IPS-NIHi11 (cell line): ENCODE measurements at places on chromosomes 5 and 9.

GRCh38 chr9:87340391-87340790 lies 157.3 kb upstream of the DAPK1 start:
- no peak for DNase-seq

DNA sequence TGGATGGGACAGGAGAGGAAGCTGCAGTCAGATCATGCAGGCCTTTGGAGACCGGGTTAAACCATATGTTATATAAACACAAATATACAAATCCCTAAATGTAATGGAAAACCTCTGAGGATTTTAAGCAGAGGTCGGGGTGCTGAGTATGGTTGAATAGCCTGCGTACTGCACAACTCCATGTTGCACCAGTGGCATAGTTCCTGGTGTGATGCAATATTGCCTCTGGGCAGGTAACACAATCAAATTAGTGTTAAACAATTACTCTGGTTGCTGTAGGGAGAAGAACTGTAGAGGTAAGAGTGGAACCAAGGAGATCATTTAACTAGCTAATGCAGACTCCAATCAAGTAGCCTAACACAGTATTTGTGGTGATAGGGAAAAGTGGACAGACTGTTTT lies 21.3 kb upstream of the RNF145 start:
- DNase-seq, result no peak

DNA sequence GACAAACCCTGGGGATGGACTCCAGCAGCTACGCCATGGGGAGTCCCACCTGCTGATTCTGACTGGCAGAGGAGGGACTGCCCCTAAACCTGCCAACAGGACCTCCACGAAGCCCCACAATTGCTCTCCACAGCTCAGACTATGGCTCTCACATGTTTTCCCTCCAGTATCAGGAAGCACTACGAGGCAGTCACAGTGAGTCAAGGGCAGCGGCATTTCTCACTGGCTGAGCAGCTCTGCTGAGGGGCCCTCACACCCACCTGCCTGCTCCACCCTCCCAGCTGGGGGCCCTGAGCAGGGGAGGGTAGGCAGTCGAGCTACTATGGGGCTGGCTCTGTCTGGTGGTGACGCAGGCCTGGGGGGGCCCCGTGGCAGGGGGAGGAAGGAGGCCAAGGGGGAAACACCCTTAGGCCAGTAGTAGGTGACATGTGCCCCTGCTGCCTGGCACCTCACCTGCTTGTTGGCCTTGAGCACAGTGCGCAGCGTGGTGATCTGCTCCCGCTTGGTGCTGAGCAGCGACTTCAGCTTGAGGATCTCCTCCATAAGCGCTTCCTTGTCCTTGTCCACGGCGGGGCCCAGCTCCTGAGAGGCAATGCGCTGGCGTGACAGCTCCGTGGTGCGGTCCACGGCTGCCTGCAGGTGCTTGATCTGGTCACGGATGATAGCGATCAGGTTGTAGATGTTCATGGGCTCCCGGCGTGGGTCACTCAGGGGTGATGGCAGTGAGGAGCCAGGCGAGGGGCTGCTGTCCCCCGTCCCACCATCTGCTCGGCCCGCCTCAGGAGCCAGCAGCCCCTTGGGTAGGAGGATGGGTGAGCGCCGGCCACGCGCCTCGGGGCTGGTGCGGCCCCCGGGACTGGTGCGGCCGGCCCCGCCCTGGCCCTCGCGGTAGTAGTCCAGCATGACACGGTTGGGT lies 46.3 kb downstream of the BICD2 start:
- DNase-seq, result peak; percentile 14

- DNase-seq, result no peak
These were observed 192.5 kb upstream of the DAPK1 start for GRCh38 chr9:87305151-87305550.

- no peak for DNase-seq
These were observed 208.0 kb downstream of the CHSY3 start for GRCh38 chr5:130112246-130112645.

DNA sequence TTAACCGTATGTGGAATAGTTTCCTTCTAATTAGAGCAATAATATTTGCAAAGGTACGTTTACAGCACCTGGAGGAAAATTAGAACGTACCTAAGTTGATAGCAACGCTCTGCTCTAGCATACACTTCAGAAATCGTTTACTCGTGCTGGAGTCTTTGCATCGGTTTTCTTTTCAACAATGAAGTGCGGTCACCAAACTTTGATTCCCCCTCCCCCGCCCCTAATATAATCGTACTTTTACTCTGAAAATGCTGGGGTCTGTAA lies 506 bp downstream of the ADAMTS19 start:
- no peak for DNase-seq

DNA sequence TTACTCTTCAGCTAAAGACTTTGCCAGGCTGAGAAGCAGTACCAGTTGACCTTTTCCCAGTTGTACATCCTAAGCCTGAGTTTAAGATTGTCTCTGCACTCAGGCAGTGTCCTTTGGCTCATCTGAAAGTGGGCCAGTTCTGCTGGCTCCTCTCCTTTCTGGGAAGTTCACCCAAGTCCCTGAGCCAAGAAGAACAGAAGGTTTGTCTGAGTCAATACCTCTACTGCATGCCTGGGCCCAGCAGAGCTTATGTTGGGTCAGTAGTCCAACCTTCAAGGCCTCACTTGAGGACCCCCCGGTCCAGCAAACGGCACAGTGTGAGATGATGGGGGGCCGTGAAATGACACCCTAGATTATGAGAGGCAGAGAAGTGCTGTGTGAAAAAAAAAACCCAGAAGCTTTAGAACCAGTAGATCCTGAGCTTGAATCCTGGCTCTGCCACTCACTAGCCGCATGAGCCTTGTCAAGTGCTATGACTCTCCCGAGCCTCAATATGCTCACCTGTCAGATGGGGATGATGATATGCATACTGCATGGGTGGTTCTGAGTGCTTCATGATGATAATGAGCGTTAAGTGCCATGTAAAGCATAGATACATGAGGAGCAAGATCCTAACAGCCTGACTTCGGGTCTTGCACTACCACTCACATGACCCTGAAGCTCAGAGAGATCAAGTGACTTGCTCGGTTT lies 156.0 kb downstream of the MACROH2A1 start:
- DNase-seq, result no peak

GRCh38 chr5:133357758-133358157 lies 254.6 kb downstream of the FSTL4 start:
- DNase-seq, result no peak

- peak; percentile 77 for DNase-seq
These were observed 171.6 kb downstream of the PAX5 start for GRCh38 chr9:36862206-36863145.

DNA sequence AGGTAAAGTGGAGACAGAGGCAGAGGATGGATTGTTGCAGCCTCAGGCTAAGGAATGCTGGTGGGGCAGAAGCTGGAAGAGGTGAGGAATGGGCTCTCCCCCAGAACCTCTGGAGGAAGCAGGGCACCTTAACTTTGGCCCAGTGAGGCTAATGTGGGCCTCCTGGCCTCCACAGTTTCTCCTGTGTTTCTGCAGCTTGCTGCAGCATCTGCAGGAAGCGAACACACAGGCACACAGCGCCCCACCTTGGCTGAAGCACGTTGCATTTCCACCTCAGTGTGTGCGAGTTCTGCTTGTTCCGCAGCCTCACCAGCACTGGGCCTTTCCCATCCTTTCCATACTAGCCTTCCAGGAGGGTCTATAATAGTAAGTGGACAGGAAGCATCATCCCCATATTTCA lies 27.2 kb upstream of the ASS1 start:
- no peak for DNase-seq

DNA sequence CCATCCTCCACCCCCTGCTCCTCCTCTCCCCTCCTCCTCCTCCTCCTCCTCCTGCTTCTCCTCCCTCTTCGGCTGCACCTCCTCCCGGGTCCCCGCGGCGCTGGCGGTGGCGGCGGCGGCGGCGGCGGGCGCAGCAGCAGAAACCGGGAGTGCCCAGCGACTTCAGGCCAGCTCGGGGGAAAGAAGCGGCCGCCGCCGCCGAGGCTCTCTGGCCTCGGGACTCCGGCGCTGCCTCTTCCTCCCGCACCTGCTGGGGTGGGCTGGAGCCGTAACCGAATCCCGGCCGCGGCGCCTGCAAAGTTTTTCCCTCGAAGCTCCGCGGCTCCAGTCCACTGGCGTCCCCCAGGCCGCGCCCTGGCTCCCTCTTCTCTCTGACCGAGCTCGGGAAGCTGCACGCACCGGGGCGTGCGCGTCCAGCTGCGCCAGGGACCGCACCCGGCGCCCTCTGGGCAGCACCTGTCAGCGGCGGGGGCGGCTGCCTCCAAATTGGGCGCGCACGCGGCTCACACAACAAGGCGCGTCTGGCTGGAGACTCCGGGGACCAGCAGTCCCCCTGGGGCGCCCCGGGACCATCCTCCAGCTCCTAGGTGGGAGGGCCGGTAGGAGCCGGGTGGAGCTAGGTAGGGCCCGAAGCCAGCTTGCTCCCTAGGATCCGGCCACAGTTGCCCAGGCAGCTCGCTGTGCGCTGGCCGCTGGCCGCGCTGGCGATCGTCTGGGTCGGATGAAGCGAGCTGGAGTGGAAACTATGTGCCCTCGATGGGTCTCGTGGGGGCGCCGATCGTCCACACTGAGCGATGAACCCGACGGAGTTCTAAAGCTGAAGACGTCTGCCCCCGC lies at the start of gene MCTP1:
Gene MCTP1, minus strand, starts transcription at position 523 of the 837 bp plus-strand sequence.
- peak; percentile 54 for DNase-seq

GRCh38 chr9:121297389-121297788 lies 29.4 kb downstream of the GSN start:
- no peak for DNase-seq

DNA sequence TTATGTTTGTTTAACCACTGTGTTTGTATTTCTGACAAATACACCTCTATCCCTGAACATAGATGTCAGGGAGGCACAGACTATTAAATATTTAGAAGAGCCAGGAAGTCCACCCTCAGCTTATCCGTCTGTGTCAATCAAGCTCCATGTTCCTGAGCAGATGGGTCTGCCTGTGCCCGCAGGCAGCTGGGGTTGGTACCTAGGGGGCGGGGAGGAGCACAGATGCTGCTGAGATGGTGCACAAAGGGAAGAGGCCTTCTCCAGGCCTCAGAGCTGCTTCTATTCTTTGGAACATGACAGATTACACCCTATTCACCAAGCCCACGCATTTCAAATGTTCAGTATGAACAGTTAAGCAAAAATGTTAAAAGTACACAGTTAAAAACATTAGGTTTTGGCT lies 142.1 kb downstream of the EPB41L4A start:
- DNase-seq, result peak; percentile 23

GRCh38 chr9:70085241-70085640 lies 41.6 kb downstream of the MAMDC2 start:
- peak; percentile 44 for DNase-seq

- DNase-seq, result no peak
These were observed 89.0 kb downstream of the DCP2 start for GRCh38 chr5:113065626-113066025.

- no peak for DNase-seq
These were observed 443.4 kb upstream of the CD180 start for GRCh38 chr5:67639976-67640375.

- DNase-seq, result peak; percentile 90
These were observed 1.1 kb downstream of the SLC27A4 start for GRCh38 chr9:128341435-128341849.

- DNase-seq, result no peak
These were observed 462.8 kb downstream of the ISL1 start for GRCh38 chr5:51846015-51846414.

GRCh38 chr5:110909950-110910349 lies 161.6 kb upstream of the TSLP start:
- DNase-seq, result no peak

DNA sequence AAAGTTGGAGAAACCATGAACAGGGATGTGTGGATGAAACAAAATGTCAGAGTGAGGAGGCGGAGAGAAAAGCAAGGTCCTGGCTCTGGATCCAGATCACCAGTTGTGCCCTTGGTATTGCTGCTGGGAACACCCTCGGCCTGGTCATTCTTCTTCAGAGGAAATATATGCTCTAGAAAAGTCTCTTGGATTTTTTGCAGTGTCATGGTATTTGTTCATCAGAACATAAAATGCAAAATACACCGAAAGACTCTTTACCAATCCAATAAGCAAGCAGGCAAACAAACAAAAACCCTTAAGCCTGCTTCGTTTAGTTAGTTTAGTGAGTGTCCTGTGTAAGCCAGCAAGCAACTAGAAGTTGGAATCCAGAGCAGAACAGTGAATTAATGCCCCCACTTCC lies 88.7 kb upstream of the CDH6 start:
- DNase-seq, result no peak

DNA sequence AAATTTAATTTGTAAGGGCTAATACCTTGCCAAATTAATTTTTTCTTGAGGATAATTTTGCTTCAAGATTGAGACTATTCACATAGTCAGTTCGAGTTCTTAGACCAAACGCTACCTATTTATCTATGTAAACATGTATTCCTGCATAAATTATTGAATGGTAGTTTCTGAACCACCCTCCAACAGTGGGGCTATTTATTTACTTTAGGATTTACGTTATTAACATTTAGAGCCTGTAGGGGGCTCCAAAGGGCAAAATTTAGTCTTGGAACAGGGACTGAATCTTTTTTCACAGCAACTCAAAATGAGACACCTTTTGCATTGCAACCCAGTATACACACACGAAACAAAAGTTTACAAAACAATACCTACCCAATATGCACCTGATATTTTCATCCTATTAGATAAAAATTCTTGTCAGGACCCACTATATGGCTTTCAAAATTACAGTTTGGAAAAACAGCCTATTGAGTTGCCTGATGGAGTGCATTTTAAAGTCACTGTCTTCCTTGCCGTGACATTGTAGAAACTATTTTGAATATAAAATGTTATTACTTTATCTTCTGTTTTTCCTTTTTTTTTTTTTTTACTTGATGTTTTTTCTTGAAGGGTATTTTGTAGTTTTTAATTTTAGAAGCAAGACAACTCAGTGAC lies 47.1 kb upstream of the POU4F3 start:
- DNase-seq, result peak; percentile 69

DNA sequence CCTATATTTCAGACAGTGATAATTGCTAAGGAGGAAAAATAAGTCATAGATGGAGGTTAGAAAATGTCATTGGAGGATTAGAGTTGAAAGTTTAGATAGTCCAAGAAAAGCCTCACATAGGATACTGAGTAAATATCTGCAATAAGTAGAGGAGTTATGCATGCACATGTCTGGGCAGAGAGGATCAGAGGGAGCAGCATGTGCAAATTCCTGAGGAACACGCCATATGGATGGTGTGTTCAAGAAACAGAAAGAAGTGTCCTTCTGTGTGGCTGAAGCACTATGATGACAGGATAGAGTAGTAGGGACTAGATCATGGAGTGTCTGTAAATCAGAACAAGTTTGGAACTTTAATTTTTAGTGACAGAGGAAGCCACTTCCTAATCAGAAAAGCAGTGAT lies 52.2 kb downstream of the SGCD start:
- no peak for DNase-seq

DNA sequence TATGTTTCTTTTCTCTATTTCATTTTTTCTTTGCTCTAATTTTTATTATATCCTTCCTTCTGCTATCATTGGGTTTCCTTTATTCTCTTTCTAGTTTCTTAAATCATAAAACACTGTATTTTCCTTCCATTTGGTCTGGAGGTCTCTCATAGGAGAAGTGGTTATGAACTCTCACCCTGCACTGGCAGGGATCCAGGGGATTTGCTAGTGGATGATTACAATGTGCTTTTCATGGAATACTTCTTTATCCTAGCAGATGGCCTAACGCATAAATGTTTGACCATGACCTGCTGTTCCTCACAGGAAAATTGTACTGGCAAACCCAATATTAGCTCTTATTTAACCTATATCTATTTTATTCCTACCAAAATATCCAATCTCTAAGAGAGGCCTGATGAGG lies 31.5 kb upstream of the SGCD start:
- DNase-seq, result no peak

- peak; percentile 88 for DNase-seq
These were observed at the start of gene FSTL4 for GRCh38 chr5:133612249-133612860. TSS of gene FSTL4 (minus strand) at chr5:133612541.

GRCh38 chr5:159149085-159149484 lies 49.4 kb upstream of the EBF1 start:
- DNase-seq, result no peak

GRCh38 chr5:11482011-11482410 lies 422.2 kb downstream of the CTNND2 start:
- no peak for DNase-seq
